ENCODE measurements at places on chromosomes 16 and 17. TPM values are rescaled to one million over a fixed set of nuclear protein-coding genes. Genes with fewer than 3 reads are reported as not detected.

ZACN gene
- total RNA-seq, result not detected

MT1F gene
- total RNA-seq, result 17.6 TPM

DYNLRB2 gene
- total RNA-seq, result not detected

HOXB8 gene
- total RNA-seq, result 0.47 TPM

CX3CL1 gene
- total RNA-seq, result 59.5 TPM

HES7 gene
- 5.3 TPM for total RNA-seq

OR2C1 gene
- total RNA-seq, result not detected

TSPOAP1 gene
- not detected for total RNA-seq

GRCh38 chr17:38560503-38561318, 45.0 kb downstream of the SRCIN1 start:
- no peak for DNase-seq

DNA sequence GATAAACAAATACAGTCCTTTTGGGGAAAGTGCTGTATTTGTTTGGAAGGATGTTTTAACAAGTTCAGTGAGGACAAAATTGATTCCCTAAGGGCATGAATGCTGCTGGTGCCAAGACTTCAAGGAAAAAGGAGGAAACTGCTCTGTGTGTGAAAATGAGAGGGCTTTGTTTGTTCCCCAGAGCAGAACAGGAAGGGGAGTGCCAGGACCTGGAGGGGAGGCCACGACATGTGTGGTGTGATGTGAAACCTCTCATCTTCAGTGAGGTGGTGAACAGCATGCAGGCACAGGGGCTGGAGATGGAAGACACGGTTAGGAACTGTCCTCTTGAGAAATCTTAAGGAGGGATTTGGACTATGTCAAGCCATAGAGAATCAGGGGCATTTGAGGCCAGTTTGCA, 46.6 kb upstream of the GRIN2A start:
- peak; percentile 11 for DNase-seq

DNA sequence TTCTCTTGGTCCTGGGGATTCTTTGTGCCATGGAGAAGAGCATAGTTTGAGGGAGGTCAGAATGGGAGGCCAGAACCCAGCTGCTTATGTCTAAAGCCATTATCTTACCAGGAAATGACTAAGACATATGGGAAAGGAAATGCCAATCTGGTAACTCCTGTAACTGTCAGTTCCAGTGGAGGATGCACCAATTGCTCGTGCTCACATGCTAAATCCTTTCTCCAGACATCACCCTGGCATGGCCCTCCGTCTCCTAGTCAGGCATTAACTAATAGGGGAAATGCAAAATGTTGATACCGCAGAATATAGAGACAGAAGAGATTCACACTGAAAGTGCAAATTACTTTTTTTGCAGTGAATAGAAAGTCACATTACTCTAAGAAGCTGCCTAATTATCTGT, 255.6 kb upstream of the HSBP1 start:
- peak; percentile 25 for DNase-seq

DNA sequence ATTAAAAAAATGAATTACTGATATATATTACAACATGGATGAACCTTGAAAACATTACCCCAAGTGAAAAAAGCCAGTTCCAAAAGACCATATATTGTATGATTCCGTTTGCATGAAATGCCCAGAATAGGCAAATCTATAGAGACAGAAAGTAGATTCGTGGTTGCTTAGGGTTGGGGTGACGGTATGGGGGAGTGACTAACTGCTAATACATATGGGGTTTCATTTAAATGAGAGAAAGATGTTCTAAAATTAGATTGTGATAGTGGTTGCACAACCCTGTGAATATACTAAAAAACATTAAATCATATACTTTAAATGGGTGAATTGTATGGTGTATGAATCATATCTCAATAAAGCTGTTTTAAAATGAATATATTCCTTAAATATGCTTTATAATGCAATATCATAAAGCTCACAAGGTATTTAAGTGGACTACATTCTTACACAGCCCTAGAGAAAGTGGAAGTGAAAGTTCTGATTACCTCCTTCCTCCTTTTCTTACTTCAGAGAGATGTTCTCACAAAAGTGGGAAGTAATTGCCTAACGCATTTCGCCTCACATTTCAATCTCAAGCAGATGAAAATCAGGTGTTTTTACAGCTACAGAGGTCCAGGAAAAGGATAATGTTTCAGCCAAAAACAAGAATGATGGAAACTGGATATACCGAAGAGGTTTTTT, 142.7 kb upstream of the GNAO1 start:
- no peak for DNase-seq

DNA sequence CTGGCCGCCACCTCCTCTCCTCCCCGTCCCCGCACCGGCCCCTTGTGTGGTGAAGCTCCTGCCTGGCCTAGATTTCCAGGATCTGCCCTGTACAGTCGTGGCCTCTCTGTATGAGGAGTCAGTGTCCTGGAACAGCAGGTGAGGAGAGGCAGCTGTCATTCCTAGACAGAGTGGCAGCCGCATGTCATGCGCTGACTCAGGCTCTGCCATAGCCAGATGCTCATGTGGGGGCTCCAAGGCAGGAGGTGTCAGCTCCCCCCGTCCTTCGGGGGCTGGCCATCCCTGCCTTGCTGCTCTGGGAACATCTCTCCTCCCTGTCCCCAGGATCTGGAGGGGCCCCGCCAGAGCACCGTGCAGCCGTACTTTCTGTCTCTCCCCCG, 60.4 kb downstream of the BAIAP2 start:
- no peak for DNase-seq

DNA sequence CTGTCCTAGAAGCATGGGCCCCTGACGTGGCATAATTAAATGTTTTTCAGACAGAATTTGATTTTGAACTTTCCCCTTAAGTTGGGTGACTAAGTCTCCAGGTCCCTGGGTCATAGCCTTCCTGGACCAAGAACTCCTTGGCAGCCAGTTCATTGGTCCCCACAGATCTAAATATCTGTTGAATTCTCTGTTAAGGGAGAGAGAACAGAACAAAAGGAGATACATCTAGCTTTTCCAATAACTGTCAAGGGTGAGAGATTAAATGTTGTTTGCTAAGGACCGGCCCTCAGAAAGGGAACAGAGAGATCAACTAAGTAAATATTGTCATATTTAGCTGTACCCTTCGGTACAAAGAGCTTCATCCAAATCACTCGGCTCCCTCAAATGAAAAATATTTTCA, 78.2 kb upstream of the NOL11 start:
- no peak for DNase-seq

DNA sequence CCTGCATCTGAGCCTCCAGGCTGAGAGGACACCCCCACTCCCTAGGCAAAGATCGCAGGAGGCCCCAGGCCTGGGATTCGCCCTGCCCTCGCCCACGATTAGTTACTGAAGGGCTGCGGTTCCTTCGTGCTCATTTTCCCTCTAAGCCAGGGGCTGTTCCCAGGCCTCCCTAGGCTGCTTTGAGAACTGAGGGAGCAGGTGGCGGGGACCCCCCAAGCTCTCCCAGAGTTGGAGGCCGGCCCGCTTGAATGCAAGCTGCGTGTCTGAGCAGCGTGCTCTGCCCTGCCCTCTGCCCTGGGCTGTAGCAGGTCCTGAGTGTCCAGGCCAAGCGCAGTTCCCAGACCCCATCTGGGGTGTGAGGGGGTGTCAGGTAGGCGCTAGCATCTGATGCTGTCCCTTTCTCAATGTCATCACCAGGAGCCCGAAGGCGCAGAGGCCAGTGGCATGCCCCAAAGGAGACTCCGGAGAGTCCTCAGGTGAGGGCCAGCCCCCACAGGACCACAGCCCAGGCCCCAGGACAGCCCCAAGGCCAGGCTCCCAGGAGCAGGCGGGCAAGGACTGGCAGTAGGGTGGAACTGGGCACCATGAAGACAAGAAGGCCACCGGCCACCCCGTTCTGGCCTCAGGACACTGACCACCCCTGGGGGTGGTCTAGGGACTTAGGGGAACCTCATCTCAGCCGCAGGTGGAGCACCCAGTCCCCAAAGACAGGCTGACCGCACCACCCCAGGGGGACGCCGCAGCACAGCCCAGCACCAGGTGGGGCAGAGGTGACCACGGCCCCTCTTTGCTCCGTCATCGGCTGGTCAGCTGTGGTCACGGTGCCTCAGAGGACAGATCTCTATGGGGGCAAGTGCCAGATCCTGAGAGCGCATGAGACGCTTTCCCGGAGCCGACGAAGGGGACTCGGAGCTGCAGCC, 14.6 kb downstream of the ENDOV start:
- DNase-seq, result no peak

DNA sequence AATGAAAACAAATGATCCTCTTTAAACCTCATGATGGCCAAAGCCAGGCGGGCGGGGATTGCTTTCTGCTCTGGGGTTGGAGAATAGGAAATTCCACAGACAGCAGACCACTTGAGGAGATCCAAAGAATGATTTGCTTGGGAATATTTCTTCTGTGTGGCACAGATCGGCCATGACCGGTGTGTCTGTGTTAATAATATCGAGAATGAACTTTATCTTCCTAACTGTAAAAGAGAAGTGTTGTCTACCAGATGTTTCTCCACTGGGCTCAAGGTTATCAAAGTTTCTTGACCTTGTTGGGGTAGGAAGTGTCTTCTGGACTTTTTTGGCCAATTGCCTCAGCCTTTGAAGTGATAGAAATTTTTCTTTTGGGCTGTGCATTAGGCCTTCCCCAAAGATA, 186.6 kb upstream of the ZFHX3 start:
- no peak for DNase-seq

GRCh38 chr17:68378268-68379176, 78.8 kb downstream of the WIPI1 start:
- DNase-seq, result peak; percentile 68

DNA sequence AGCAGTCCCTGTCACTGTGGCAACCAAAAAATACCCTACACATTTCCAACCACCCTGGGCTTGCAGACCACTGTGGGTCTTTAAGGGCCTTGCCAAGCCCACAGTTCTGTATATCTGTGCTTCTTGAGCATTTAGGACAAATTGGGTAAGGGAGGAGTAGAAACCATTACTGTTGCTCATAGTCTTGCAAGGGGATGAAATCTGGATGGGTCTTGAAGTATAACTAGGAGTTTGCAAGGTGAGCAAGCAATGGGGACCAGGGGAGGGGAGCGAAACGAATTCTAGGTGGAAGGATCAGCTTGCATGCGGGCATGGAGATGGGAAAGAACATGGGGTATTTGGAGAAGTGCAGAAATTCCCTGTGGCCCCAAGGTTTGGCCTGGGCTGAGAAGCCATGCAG, 202.9 kb downstream of the RAB11FIP4 start:
- no peak for DNase-seq

DNA sequence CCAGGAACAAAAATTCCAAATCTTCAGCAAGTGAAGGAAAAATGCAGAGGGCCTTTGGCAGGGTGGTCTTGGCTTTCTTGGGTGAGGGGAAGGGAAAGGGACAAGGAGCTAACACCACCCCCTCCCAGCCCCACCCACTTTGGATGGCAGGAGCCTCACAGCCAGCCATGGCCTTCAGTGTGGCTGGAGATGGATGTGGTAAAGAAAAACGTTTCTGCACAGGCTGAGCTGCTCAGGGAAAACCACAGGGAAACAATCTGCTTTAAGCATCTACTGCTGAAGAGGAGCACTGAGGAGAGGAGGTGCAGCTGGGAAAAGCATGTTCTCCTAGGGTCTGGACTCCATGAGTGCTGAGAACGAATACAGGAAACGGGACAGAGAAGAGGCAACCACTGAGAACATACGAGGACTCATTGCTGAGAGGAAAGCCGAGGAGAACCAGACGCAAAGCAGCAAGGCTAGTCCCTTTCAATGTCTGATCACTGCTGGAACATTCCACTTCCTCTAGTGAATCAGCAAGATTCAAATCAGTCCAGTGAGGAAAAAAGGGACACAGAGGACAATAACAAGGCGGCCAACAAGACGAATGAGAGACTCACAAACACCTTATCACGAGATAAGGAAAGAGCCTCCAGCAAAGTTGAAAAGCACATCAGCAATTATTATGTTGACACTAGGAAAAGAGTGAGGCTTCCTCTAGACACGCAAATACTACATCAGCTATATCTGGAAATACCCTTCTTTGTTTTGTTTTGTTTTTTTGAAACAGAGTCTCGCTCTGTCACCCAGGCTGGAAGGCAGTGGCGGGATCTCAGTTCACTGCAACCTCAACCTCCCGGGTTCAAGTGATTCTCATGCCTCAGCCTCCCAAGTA, 41.7 kb downstream of the ZZEF1 start:
- DNase-seq, result peak; percentile 32

DNA sequence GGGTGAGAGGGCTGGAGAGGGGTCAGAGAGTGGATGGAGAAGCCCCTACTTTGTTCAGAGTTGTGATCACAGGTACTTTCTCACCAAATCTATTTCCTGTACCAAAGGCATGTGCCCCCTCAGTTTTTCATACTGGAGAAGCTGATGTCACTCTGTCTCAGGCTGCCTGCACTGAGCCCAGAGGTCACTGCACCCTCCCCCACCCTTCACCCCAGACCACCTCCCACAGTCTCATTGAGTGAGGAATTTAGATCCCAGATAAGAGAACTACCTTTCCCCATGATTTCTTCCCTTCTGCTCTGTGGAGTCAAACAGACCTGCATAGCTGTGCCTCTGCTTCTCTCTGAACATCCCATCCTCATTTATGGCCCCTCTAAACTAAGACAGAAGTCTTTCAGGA, 140.0 kb upstream of the IRX6 start:
- no peak for DNase-seq

DNA sequence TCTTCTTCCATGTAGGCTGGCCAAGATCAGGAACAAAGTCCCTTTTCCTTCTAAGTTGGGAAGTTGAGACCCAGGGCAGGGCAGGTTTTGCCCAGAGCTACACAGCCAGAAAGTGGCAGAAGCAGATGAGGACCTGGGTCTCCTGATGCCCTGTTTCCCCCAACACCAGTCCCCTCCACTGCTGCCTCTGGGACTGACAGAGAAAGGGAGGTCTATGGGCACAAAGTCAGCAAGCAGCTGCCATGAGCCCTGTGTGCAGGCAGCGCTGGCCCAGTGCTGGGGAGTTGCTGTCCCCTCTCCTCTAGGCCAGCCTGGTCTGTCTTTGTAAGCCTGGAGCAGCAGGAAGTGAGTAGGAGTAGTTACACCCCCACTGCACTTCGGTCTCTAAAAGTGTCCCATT, 46.9 kb upstream of the NKD1 start:
- no peak for DNase-seq

- peak; percentile 65 for DNase-seq
Observed at GRCh38 chr16:55283812-55284717, 39.9 kb upstream of the IRX6 start.

- no peak for DNase-seq
Observed at GRCh38 chr17:46785696-46786095, 32.8 kb downstream of the WNT3 start.

GRCh38 chr16:76882105-76882504, 308.9 kb upstream of the MON1B start:
- no peak for DNase-seq

- DNase-seq, result peak; percentile 53
Observed at GRCh38 chr17:50297407-50297865, 23.2 kb downstream of the TMEM92 start.

DNA sequence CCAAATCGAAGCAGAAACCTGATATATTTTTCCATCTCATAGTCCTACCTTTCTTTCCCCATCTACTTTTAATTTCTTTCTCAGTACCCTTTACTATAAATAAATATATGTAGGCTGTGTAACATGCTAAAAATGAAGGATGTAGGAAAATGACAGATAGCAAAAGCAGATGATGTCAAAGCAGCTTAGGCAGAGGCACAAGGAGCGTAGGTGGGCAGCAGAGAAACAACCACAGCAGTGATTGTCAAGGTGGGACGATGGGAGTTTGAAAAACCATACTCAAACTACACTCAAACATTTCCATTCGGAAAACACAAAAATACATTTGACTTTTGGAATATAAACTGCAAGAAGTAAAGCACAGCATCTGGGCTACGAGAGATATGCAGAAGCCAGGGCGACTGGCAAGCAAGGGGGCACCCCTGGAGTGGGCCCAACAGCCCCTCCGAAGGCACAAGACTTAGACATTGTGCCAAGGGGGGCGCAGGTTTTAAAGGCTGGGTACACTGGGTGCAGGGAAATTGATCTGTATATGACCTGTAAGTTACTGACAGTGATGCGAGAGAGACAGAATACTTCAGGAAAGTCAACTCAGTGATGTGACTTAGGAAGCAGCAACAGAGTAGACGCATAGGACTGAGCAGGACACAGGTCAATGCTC, 31.1 kb downstream of the SNN start:
- DNase-seq, result no peak

All from Caki2 (cell line).